ENCODE measurements at places on chromosomes 4 and X.

GRCh38 chr4:166886718-166887117 lies 347.6 kb downstream of the SPOCK3 start:
- no peak overlapping the region for H3K4me3 ChIP-seq
- no peaks in the 10 kb centered on the region for H3K36me3 ChIP-seq
- DNase-seq: no peak
- H3K4me1 ChIP-seq: no peaks in the 10 kb centered on the region

DNA sequence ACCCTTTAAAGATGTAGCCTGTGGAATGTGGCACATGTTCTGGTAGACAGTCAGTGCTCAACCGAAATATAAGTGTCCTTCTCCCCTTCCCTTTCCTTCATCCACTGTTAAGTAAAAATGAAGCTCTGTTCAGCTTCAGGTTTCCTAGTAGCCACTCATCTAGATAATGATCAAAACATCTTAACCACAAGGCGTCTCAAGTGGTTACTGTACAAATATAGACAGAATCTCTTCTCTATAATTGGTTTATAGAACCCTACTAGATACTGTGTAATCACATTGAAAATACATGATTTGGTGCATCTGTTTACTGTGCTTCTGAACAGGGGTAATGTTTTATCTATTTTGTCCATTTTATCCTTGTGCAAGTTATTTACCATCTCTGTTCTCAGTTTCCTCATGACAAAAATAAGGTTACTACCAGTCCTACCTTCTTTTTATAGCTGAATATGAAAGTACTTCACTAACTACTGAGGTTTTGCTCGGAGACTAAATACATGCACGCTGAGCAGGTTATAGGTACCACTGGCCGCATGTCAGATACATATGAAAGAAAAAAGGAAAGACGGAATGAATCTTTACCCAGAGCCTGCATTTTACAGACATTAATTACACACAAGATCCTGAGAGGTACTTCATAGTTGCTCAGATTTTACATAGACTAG lies 20.3 kb upstream of the SLC25A4 start:
- H3K27me3 ChIP-seq: no peaks in the 10 kb centered on the region
- no peak overlapping the region for H3K4me3 ChIP-seq
- H3K27ac ChIP-seq: no peak overlapping the region
- H3K4me1 ChIP-seq: peaks cover 4% of the 10 kb centered on the region

GRCh38 chr4:38099908-38100407 lies 139.8 kb downstream of the PTTG2 start:
- H3K36me3 ChIP-seq: no peaks in the 10 kb centered on the region
- no peak for DNase-seq
- H3K4me3 ChIP-seq: no peak overlapping the region
- no peak overlapping the region for H3K27ac ChIP-seq
- H3K27me3 ChIP-seq: no peaks in the 10 kb centered on the region

- H3K4me1 ChIP-seq: no peaks in the 10 kb centered on the region
- no peak for DNase-seq
- no peaks in the 10 kb centered on the region for H3K36me3 ChIP-seq
- no peak overlapping the region for H3K27ac ChIP-seq
- no peaks in the 10 kb centered on the region for H3K27me3 ChIP-seq
- no peak overlapping the region for H3K4me3 ChIP-seq
These were observed 576.5 kb upstream of the GNPDA2 start for GRCh38 chr4:45302828-45303227.

DNA sequence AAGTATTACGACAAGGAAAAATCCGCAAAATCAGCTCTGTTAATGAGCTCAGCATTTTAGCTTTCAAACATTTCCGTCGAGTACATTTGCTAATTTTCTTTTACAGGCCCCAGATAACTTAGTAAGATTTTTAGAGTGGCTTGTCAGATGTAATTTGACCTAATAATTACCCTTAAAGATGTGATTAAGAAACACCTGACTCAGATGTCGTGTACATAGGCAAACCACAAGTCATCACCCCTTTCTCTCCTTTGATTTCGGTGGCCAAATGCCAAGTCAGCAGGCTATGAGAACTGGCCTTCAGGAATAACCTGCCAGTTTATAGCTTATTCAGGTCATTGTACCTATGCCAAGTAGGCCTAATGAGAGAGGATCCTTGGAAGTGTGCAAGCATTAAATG lies 369.6 kb downstream of the PCDH7 start:
- H3K4me1 ChIP-seq: no peaks in the 10 kb centered on the region
- H3K27ac ChIP-seq: no peak overlapping the region
- DNase-seq: no peak
- no peaks in the 10 kb centered on the region for H3K36me3 ChIP-seq
- H3K4me3 ChIP-seq: no peak overlapping the region

DNA sequence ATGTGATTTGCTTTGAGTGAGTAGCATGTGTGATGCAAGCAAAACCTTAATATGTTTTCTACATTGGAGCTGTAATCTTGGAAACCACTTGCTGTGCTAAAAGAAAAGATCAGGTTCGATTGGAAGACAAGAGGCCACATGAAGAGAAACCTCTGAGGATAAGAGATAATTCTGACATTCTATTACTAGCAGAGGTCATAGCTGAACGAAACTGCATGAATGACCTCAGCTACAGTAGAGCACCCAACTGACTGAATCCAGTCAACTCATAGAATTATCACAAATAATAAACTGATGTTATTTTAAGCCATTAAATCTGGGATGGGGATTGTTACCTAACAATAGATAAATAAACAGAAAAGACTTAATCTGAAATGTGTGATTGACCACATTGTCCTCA lies 147.1 kb downstream of the CAMK2D start:
- no peaks in the 10 kb centered on the region for H3K36me3 ChIP-seq
- peak overlapping the region; percentile 20 for H3K27ac ChIP-seq
- H3K27me3 ChIP-seq: no peaks in the 10 kb centered on the region
- no peak overlapping the region for H3K4me3 ChIP-seq

GRCh38 chrX:130170752-130171445 lies 863 bp upstream of the RAB33A start:
- H3K27ac ChIP-seq: no peak overlapping the region
- peak; percentile 14 for DNase-seq

DNA sequence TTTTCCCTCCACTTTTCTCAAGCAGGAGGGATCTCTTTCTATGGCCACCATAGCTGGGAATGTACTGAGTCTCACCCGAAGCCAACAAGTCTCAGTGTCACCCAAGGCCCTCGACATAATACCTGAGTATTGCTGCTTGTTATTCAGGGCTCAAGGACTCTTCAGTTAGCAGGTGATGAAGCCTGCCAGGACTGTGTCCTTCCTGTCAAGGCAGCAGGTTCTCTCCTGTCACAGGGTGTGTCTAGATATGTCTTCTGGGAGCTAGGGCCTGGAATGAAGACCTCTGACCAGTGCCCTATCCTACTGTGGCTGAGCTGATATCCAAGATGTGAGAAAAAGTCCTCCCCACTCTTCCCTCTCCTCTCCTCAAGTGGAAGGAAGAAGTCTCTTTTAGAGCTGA lies 391.0 kb upstream of the DIPK2B start:
- DNase-seq: no peak
- no peak overlapping the region for H3K4me3 ChIP-seq
- no peaks in the 10 kb centered on the region for H3K27me3 ChIP-seq
